ENCODE measurements at places on chromosomes 4 and X.

DNA sequence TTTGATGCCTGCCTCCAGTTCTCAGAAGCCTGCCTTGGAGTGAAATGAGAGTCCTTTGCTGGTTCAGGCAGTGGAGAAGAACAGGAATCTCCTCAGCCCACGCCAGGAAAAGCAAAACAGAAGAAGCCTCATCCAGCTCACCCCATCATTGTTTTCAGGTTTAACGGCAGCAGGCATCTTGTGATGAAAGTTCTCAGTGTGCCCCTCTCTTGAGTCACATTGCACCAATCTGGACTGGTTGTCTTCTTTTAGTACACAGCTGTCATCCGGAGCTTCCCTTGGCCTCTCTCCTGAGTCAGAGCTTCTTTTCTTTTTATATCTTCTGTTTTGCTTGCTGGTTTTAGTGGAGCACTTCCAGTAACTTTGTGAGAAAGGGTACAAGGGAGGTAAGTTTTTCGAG, 50.9 kb downstream of the TSPAN7 start:
- DNase-seq: peak; percentile 33

DNA sequence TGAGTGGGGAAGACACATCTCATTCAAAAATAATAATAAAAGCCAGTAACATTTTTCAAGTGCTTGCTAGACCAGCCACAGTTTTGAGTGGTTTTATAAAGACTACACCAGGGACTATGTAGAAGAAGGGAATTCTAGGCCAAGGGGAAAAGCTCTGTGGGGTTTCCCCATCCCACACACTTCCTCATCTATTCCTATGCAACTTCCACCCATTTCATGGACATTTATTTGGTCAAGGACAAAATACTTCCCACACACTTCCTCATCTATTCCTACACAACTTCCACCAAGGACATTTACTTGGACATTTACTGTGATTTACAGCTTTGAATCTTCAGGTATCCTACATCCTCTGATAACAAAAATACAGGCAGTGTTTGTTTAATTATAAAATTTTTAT, 86.5 kb upstream of the KLF3 start:
- no peak for DNase-seq

- DNase-seq: no peak
Measured at GRCh38 chr4:124151031-124151430, 561.5 kb downstream of the ANKRD50 start.

- DNase-seq: peak; percentile 89
Measured at GRCh38 chr4:18689308-18690115, 668.0 kb upstream of the LCORL start.

- no peak for DNase-seq
Measured at GRCh38 chr4:48275247-48275646, 5.6 kb upstream of the TEC start.

- DNase-seq: no peak
Measured at GRCh38 chr4:7429069-7429416, 5.7 kb downstream of the PSAPL1 start.

DNA sequence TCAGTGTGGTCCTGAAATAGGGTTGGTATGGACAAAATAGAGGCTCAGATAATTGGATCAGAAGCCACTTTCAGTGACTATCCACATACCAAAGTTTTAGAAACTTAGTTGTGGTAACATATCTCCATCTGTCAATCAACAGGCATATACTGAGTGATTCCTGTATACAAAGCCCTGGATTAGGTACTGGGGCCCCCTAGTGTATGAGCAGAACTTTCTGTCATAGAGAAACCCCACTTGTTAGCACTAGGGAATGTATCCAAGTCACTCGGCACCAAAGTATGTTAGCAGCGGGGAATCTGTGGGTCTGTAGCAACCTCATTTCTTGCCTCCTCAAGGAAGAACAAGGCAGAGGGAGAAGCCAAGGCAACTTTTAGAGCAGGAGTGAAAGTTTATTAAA, 50.7 kb downstream of the MAP7D3 start:
- no peak for DNase-seq

DNA sequence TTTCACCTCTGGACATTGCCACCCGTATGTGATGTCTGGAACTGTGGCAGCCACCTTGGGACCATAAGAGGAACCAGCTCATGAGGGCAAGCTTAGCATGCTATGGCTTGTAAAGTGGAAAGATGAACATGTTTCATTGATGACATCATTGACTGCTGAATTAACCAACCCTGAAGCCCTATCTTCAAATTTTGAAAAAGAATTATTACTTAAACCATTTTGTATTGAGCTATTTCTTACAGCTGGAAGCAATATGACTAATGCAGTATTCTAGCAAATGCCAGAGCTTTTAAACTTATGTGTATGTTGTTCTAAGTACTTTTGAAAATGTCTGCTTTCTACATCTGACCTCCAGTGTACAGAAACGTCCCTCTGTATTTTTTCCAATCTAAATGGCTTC, 18.1 kb downstream of the GUCY2F start:
- no peak for DNase-seq

DNA sequence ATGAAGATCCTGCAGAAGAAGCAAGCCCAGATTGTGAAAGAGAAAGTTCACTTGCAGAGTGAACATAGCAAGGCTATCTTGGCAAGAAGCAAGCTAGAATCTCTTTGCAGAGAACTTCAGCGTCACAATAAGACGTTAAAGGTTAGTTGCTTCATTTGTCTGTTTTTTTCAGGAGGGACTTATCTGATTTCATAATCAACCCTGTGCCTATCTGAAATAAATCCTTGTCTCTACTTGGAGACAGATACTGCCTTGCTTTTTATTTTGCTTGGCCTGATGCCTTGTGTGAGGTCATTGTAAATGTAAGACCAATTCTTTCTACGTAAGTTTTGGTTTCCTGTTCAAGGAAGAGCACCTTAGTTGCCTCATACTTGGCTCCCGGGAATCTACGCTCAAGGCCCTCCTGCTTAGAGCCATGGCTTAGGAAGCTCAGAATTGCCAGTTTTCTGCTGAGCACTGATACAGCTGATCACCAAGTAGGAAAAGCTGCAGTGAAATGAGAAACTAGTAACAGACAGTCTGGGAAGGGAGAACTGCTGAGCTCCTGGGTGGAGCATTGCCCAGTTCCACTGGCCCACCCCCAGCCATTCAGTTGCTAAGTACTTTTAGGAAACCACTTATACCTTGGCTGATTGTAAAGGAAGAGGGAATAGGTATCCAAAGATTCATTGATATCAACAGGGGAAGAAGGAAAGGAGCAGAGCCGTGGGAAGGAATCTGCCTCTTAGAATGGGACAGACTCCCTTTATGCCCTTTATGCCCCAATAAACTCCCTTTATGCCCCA, 41.8 kb downstream of the RBBP7 start:
- DNase-seq: peak; percentile 71

DNA sequence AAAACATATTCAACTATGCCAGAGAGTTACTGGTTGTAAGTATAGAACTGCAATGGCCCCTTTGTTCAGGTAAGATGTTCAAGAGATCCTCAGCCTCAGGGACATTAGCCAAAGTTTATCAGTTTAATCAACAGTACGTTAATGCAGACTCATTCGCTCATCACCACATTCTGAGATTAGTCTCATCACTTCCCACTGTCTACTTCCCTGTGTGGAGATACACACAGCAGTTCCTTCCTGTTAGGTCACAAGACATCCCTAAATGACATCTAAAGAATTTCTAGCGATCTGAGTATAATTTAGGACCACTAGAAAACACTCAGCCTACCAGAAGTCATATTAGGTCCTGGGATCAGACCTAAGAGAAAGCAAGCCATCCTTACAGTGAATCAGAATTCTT, 10.4 kb downstream of the SLC10A7 start:
- DNase-seq: peak; percentile 9

DNA sequence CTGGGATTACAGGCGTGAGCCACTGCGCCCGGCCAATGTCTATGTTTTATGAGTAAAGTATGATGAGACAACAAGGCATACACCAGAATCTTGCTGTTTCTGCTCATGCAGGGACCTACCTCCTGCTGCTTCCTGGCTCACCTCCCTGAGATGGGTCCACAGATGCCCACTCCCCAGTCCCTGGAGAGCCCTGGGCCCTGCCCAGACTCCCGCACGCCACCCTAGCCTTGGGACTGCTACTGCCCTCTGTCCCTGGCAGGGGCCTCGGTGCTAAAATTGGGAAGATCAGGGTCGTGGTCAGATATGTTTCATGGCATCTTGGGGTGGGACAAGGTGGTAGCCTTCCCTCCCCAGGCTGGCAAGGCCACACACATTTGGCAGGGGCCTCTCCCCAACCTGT, 84.3 kb upstream of the BCOR start:
- DNase-seq: no peak

GRCh38 chr4:185468999-185469398, 2.5 kb downstream of the CCDC110 start:
- no peak for DNase-seq

GRCh38 chrX:143635915-143636314, at the start of gene SLITRK4:
Gene SLITRK4, minus strand, starts transcription at chrX:143636101. Its CDS starts 4,993 bp downstream, at chrX:143631108.
- DNase-seq: peak; percentile 52

DNA sequence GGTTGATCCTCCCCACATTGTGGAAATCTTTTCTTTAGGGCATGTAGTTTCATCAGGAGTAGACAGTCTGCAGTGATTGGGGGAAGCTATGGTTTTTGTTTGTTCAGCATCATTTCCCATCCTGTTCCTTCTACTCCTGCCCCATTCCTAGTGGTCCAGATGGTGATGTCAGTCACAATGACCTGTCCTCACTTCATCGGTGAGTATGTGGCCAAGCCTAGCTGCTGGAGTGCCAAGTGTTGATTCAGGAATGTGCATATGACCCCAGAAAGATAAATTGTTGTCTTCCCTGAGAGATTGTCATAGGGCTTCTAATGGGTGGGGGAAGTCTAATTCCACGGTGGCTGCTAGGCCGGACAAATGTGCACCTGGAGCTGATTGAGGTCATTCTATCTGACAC, 130.6 kb upstream of the FAT1 start:
- no peak for DNase-seq

- peak; percentile 70 for DNase-seq
Measured at GRCh38 chr4:153787061-153787560, 1.8 kb downstream of the SFRP2 start.

- DNase-seq: no peak
Measured at GRCh38 chr4:55442541-55442940, 46.8 kb downstream of the TMEM165 start.

GRCh38 chrX:154717824-154718223, 33.1 kb downstream of the GAB3 start:
- peak; percentile 38 for DNase-seq

GRCh38 chr4:89820010-89820409, 17.0 kb downstream of the SNCA start:
- DNase-seq: peak; percentile 7

DNA sequence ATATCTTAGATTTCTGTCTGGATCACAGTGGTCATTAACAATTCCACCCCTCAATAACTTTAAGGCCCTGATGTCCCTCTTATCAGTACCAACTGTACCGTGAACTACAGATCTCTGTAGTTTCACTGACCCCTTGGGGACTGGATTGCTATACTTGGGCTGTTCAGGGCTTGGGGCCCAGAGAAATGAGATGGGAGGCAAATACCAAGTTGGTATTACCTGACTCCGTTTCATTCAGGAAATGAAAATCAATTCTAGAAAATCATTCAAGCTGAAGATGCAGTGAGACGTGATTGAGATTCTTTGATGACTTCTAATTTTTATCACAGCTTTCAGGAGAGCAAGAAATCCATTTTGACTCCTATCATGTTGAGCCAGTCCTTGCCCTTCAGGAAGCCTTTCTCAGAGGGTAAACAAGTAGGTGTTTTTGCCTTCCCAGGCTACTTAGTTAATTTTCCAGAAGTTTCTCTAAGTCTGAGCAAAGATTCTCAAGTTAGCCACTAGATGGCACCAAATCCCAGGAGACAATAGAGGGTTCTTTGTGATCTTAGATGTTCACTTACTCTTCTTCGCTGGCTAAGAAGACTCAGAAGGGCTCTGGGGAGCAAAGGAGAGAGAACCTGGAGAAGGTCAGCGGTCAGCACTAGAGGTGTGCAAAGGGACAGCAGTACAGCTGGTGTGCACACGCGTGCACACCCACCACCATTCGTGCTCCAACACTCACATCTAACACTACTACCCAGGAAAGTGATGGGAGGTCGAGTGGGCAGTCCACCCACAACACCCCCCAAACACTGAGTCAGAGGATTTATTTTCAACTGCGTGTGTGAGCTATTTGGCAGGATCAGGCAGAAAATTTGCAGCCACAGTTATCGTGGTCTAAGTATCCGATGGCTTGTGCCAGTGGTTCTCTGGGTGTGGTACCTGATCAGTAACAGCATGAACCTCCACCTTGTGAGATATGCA, 7.4 kb downstream of the HNRNPH2 start:
- DNase-seq: peak; percentile 84

GRCh38 chrX:77442728-77443127, 4.5 kb upstream of the FGF16 start:
- no peak for DNase-seq

DNA sequence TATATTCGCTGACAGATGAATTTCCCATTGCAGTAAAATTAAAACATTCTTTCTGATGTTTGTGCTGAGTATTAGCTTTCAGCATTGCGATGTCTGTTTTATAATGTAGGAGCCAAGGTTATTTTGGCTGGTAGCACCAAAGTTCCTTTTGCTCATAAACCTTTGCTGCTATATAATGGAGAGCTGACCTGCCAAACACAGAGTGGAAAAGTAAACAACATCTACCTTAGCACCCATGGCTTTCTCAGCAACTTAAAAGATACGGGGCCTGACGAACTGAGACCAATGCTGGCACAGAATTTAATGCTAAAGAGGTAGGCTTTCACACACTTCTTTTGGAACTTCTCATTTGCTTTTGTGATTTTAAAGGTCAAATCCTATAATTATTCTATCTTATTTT, 46.0 kb downstream of the WDR19 start:
- no peak for DNase-seq

DNA sequence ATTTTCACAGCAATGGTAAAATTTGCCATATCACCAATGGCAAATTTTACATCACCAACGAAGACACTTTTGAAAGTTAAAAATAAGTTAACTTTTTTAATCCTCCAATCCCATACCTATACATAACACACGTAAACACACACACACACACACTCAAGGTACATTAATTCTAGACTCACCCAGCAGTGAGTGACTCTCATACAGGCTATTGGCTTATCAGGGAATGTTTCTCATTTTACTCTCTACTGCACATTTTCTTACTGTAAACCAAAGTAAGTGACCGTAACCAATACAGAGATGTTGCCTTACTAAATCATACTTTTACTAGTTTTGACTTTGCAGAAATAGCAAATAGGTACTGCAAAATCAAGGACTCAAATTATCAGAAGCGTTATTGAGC, 2.3 kb downstream of the VEGFC start:
- no peak for DNase-seq

DNA sequence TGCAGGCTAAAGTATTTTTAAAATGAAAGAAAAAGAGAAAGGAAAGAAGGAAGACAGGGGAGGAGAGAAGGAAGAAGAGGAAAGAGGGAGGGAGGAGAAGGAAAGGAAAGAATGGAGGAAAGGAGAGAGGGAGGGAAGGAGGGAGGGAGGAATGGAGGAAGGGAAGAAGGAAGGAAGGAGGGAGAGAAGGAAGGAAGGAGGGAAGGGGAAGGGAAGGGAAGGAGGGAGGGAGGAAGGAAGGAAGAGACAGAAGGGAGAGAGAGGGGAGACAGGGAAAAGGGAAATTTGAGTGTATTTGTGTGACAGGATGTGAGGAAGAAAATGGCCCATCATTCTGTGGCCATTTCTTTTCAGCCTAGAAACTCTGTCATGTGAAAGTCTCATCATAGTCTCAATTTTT, 14.9 kb upstream of the PLAC1 start:
- DNase-seq: no peak
